ENCODE measurements at places on chromosomes 1 and 21.

GRCh38 chr1:30597711-30598110, 125.7 kb downstream of the MATN1 start:
- no peak for DNase-seq

DNA sequence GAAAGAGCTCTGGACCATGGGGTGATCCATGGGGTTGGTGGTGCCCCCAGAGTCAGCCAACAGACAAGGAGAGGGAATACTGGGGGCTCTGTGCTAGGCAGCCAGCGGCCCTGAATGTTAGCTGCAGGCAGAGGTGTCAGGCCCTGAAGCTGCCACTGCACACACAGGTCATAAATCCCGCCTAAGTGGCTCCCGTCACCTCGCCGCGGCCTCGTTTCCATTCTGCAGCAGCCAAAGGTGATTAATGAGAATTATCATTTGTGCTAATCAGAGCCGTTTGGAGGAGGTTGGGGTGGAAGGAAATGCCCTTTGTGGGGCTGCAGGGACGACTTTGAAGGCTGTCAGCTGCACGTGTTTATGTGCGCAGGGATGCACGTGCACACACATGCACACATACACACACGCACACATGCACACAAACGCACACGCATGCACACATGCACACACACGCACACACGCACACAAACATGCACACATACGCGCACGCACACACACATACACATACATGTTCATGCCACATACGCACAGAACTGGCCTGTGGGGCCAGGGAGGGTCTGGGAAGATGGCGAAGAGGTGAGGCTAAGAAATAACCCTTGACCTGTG, 88.8 kb upstream of the ARHGEF16 start:
- no peak for DNase-seq

GRCh38 chr1:28374297-28374696, 4.8 kb downstream of the PHACTR4 start:
- DNase-seq: no peak

DNA sequence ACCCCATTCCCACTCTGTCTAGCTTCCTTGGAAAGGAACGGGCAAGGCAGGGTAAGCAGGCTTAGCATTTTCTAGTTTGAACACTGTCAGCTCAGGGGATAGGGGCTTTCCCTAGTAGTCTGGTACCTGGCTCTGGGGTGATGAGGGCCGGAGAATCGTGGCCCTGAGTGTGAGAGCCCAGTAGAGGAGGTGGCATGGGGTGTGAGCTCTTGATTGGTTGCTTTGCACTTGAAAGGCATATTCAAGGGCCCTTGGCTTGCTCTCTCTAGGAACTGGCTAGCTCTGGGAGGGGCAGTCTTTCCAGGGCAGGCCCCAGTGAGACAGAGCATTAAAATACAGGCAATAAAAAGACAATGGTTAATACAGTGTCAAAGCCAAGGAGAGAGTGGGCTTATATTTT, 10.8 kb upstream of the EXTL1 start:
- DNase-seq: no peak

DNA sequence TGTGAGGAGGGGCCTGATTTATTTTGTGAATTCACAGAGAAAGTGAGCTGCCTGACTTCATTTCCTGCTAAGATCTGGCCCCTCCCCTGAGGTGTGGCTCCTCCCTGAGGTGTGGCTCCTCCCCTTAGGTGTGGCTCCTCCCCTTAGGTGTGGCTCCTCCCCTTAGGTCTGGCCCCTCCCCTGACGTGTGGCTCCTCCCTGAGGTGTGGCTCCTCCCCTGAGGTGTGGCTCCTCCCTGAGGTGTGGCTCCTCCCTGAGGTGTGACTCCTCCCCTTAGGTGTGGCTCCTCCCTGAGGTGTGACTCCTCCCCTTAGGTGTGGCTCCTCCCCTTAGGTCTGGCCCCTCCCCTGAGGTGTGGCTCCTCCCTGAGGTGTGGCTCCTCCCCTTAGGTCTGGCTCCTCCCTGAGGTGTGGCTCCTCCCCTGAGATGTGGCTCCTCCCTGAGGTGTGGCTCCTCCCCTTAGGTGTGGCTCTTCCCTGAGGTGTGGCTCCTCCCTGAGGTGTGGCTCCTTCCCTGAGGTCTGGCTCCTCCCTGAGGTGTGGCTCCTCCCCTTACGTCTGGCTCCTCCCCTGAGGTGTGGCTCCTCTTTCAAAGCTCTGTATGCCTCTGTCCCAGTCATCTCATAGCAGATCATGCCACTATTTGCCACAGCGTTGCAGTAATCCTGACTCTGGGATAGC, 26.9 kb upstream of the LRRC3 start:
- DNase-seq: peak; percentile 33

DNA sequence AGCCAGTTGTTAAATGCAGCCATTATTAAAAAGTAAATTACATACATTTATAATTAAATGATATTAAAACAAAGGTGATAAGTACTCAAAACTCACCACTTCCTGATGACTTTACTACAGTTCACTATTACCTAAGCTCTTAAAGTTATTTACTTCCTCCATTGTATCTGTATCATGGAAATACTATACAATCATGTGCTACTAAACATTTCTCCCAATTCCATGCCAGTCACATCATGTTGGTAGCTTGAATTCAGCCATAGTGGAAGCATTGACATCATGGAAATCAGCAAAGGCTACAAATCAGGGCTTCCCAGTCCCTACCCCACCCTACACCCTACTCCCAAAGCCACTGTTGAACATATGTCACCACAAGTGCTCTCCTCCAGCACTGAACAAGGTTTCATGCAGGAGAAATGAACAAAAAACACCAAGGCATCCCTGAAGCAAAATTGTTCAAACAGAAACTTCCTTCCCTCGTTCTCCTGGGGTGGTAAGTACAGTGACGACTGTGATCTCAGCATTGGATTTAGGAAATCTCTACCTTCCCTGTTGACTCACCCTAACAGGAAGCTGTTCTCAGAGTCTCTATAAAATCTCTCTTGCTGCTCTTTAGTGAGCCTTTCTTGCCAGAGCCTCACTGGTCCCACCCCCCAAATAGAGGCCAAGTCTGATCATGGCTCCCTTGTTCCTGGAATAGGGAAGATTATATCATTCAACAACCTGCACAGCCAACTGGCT, 12.7 kb downstream of the VSIG8 start:
- DNase-seq: no peak

DNA sequence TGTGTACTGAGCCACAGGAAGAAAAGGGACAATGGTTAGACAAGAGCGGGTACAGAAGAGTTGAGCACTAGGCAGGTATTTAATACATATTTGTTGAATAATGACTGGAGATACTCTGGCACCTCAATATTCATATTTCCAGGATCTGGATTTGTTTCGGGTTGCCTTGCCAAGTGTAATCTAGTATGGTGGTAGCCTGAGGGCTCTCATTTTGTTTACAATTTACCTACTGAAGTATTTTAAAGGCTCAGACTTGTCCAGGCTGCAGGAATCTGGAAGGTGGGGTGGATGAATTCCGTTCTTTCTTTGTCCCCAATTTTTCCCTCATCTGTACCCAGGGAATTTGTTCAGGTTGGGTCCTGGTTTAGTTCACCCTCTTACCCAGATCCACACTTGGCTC, 95.0 kb downstream of the CACHD1 start:
- no peak for DNase-seq
